ENCODE measurements at places on chromosomes 4 and X.
A peak's percentile ranks its signal among the peaks of the same experiment; 100 is the strongest.

DNA sequence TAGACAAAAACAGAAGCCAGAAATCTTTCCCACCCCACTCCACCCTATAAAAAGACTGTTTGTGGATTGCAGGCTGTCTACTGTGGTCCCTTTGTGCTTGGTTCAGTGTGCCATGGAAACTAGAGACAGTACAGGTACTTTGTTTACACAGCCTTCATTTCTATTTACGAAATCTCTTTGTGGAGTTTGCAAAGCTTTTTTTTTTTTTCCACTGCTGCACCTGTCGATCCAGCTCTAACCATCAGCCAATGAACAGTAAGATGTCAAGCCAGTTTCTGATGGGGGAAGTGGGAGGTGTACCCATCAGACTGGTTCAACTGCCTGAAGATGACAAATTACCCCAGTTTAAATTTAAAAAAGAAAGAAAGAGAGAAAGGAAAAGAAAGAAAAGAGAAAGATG, 20.2 kb upstream of the LRBA start:
- DNase-seq, result no peak

DNA sequence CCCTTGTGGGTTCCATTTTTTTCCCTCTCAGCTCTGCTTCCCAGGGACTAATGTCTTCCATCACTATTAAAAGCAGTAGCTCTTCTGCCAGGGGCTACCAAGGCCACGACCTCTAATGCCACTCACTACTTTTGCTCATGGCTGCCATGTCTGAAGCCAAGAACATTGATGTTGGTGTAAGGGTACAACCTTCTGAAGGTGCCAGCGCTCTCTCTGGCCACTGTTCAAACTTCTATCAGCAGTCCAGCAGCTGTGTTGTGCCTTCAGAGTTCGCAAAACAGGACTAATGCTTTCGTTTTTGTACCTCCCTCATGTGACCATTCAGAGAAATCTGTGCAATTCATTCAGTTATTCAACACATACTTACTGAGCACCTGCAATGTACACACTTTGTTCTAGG, 121.5 kb upstream of the ENPEP start:
- DNase-seq, result no peak

DNA sequence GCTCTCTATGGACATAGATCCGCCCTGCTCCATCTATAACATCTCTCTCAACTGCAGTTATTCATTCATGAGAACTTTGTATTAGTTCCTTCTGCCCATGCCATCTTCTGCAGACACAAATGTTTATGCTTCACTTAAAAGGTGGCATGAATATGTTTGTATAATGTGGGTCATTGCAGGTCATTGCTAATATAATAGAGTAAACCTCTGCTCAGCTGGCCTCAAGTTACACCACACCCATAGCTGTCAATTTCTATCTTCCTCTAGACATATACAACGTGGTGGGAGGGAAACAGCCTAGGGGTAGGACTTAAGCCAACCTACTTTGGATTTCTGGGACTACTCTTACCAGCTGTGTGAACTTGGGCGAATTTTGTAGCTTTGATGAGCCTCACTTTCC, 129.8 kb downstream of the ATXN3L start:
- DNase-seq, result no peak

- peak; percentile 82 for DNase-seq
These were observed 10.5 kb upstream of the ADD1 start for GRCh38 chr4:2832981-2833670.

- no peak for DNase-seq
These were observed 905.9 kb downstream of the CENPC start for GRCh38 chr4:66639361-66639760.

GRCh38 chrX:103330681-103331288, 746 bp downstream of the TCEAL7 start:
- no peak for DNase-seq

GRCh38 chr4:15018361-15018760, 16.1 kb downstream of the CPEB2 start:
- no peak for DNase-seq

- no peak for DNase-seq
These were observed 227.5 kb upstream of the STK26 start for GRCh38 chrX:131795442-131796229.

GRCh38 chrX:45843518-45843917, 642.8 kb upstream of the DIPK2B start:
- no peak for DNase-seq

GRCh38 chr4:120769227-120769626, 153.3 kb downstream of the PRDM5 start:
- no peak for DNase-seq

- no peak for DNase-seq
These were observed 55.3 kb downstream of the JADE3 start for GRCh38 chrX:46967547-46967946.

- DNase-seq, result no peak
These were observed 34.2 kb upstream of the ATRX start for GRCh38 chrX:77820091-77820727.

DNA sequence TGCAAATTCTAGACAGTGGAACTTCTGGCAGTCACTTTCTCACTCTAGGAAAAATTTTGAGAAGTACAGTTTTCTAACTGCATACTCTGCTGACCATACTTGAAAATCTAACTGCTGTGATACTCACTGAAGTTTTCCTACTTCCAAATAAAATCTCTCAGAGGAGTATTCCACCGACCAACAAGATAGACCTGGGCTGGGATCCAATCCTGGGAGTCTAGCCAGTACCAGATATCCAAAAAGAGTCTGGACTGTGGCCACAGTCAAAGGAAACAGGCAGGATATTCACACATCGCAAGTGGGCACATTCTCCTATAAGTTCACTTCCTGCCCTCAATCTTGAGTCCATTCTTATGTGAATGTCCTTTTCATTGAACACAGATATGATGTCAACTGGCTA, 1138.7 kb upstream of the PCDH7 start:
- no peak for DNase-seq

- no peak for DNase-seq
These were observed 667.5 kb downstream of the RAPGEF2 start for GRCh38 chr4:159770401-159770800.

- no peak for DNase-seq
These were observed 16.9 kb upstream of the TSR2 start for GRCh38 chrX:54423161-54423888.

GRCh38 chrX:96683997-96684338, 674 bp upstream of the DIAPH2 start:
- DNase-seq, result no peak

- DNase-seq, result no peak
These were observed 376.9 kb downstream of the PPP4R3C start for GRCh38 chrX:27086237-27086636.

DNA sequence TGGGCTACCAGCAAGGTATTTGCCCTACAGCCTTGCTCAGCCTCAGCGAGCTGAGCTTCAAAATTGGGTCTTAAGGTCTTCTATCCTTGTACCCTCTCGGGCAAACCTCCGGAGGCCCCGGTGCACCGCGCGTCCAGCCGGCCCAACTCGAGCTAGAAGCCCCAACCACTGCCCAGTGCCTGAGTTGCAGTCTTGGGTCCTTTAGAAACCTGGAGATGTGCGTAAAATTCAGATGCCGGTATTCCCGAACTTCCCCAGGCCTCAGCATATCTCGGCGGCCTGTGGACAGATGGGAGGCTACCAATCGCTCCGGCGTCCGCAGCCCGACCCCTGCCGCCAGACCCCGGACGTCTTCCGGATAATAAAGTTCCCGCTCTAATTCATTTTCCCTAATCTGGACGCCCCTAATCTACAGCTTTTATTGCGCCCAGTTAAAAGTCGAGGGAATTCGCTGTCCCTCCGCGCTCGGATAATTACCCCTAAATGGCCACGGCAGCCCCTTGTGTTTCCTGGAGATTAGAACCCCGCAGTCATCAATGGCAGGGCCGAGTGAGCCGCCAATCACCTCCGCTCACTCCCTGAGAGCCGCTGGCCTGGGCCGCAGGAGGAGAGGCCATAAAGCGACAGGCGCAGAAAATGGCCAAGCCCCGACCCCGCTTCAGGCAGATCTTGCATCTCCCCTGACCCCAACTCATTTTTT, 1.5 kb upstream of the MSX1 start:
- no peak for DNase-seq

- no peak for DNase-seq
These were observed 624.0 kb downstream of the MID1IP1 start for GRCh38 chrX:39425124-39425806.

- no peak for DNase-seq
These were observed 29.6 kb upstream of the AP1AR start for GRCh38 chr4:112201915-112202505.

DNA sequence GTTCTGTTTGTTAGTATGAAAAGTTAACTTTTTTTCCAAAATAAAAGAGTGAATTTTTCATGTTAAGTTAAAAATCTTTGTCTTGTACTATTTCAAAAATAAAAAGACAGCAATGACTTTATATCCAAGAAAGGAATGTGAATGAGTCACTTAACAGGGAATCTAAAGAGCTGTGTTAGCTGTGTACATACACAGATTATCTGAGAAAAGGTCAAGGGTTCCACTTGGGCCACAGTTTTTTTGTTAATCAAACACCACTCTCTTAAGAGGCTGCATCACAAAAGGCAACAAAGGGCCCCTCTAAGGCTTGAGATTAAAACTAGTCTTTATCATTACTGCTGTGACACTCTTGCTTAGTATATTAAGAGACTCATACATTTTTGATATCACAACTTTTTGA, 82.1 kb downstream of the FIP1L1 start:
- no peak for DNase-seq

GRCh38 chrX:54479136-54480111, 16.6 kb downstream of the FGD1 start:
- DNase-seq, result no peak

DNA sequence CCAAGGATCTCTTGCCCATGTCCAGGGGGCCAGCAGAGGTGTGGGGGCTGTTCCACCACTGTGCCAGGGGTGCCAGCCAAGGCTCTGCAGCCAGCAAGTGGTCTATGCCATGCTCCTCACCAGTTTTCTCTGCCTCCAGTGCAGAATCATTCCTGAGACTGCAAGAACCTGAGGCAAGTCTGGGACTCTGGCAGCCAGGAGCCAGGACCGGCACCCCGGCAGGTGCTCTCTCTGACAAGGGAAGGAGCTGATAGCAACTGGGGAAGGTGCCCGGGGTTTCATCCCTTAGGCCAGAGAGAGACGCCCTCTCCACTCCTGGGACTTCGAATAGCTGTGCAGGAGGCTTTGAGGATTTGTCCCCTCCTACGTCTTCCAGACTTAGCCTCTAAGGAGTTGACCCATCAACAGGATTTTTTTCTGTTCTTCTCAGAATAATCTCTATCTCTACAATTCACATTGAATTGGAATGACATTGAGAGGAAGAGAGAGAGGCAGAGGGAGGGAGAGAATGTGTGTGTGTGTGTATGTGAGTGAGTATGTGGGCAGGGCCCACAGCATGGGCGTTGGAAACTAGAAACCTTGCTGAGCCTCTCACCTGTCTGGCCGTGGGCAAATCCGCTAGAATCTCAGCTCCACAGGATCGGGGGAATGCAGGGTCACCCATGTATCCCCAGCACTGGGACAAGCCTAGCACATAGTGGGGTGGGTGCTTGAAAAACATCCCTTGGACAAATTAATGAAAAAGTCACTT, 74.5 kb upstream of the AFAP1 start:
- no peak for DNase-seq

GRCh38 chrX:151621422-151621821, 57.9 kb downstream of the PASD1 start:
- no peak for DNase-seq

GRCh38 chr4:109631532-109632108, 71.6 kb downstream of the MCUB start:
- no peak for DNase-seq

DNA sequence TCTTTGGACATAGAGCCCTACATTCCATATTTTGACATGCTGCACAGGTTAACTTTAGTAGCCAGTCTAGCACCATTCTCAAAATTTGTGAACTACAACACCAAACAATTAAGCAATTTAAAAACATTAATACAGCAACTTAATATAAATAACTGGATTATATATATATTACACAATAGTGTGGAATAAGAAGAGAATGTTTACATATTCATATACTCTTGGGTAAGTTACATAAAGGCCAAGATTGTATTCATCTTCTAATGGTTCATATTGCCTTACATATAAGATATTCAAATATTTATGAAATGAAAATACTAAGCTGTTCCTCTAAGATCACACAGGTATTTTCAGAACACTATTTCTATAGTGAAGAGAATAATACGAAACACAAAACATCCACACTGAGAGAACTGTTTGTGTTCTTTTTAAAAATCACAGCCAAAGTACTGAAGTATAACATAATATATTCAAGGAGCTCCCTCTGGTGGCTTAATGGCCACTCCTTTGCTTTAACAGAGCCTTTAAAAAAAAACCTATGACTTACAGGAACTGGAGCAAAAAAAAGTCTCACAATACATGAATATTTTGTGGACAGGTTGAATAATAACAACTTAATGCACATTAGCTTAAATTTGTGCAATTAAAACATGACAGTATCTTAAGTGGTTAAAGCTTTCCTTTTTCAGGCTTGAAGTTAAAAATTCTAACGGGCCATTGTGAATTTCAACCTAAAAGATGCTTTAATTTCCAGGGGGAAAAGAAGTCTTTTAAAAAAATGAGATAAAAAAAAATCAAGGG, 46.2 kb downstream of the NEK1 start:
- DNase-seq, result peak; percentile 28

GRCh38 chrX:42809569-42809968, 31.6 kb upstream of the PPP1R2C start:
- no peak for DNase-seq

DNA sequence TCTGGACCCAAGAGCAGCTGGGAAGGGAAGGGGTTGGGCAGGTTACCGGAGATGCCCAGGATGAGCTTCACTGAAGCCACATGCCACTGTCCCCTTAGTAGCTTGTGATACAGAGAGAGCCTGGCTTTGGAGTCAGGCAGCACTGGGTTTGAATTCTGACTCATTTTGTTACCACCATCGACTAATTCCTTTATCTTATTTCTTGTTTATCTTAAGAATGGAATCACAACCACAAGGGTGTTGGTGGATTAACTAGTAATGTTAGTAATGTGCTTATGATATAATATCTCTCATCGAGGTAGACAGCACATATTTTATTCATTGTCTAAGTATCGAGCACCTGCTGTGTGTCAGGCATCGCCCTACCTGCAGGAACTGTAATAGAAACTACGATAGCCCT, 17.7 kb upstream of the STX18 start:
- DNase-seq, result no peak

GRCh38 chrX:70062076-70062475, at the start of gene OTUD6A:
OTUD6A (plus strand) TSS chrX:70062457; CDS start chrX:70062525, 68 bp downstream.
- no peak for DNase-seq

- DNase-seq, result no peak
These were observed 10.7 kb downstream of the GPRIN3 start for GRCh38 chr4:89296896-89297295.

DNA sequence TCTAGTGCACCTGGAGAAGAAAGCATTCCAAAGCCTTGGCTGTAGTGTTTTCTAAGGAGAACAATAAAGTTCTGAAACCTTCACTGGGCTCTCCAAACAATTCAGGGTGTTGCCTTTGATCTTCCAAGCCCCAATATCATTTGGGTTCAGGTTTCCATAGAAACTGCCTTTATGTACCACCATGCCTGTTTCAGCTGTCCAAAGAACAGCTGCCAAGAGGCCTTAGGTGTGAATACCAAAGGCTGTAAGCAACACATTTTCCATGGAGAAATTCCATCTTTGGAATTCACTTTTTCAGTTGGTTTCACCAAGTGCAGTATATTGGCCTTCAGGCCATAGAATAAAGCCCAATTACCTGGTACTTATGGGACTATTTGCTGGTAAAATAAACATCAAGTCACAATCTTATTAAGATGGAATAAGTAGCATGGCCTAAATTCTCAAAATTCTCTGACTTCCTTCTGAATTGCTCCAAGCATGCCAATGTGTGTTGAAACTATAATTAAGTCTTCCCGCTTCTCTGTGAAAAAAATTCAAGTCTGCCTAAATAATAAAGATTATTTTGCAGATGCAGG, 61.9 kb downstream of the COX18 start:
- DNase-seq, result no peak

- no peak for DNase-seq
These were observed 384.3 kb downstream of the GPM6A start for GRCh38 chr4:175427751-175428150.
